Glutamatergic neuron (in vitro differentiated cells): ENCODE measurements at places on chromosomes 4 and X. TPM values are rescaled to one million over a fixed set of nuclear protein-coding genes. Genes with fewer than 3 reads are reported as not detected.

FAM149A gene
- total RNA-seq = 6.8 TPM

TXK gene
- not detected for total RNA-seq

COL4A5 gene
- total RNA-seq = 3.2 TPM

MGAT4D gene
- total RNA-seq = not detected

STK26 gene
- total RNA-seq = 1.7 TPM

DNA sequence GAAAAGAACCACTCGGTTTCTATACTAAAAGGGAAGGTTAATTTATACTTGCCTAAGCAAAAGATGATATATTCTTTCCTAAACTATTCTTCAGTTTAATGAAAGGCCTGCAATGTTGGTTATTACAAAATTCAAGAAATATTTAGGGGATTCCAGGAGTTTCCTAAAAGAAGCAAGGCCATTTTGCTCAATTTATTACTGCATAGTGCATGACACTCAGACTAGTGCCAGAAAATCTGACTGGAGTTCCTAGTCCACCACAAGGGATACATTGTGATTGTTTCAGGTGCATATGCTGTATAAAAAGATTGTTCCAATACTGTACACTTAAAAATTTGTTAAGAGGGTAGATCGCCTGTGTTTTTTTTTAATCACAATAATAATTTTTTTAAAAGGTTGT lies 78.7 kb downstream of the CAPN6 start:
- no peak for DNase-seq

DNA sequence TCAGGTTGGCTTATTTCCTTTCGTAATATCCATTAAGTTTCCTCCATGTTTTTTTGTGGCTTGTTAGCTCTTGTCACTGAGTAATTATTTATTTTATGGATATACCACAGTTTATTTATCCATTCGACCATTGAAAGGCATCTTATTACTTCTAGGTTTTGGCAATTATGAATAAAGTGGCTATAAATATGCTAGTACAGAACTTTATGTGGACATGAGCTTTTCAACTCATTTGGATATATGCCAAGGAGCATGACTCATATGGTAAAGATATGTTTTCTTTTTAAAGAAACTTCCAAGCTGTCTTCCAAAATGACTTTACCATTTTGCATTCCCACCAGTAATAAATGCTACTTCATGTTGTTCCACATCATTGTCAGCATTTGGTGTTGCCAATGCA lies 803.6 kb downstream of the GLUD2 start:
- DNase-seq = no peak

DNA sequence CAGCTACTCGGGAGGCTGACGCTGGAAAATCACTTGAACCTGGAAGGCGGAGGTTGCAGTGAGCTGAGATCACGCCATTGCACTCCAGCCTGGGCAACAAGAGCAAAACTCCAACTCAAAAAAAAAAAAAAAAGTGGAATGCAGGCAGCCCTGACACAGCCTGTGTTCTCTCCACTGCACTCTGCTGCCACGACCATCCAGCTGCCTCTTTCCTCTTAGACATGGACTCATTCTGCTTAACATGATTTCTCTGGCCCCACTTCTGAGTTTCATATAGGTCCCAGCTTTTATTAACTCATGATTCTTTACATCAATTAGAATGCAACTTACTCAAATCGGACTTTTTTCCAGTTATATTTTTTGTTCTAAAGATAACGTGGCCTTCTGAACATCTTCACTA lies 29.6 kb downstream of the SLC10A6 start:
- no peak for DNase-seq

- DNase-seq = no peak
Observed at GRCh38 chrX:115268421-115268820, 21.1 kb upstream of the LUZP4 start.

DNA sequence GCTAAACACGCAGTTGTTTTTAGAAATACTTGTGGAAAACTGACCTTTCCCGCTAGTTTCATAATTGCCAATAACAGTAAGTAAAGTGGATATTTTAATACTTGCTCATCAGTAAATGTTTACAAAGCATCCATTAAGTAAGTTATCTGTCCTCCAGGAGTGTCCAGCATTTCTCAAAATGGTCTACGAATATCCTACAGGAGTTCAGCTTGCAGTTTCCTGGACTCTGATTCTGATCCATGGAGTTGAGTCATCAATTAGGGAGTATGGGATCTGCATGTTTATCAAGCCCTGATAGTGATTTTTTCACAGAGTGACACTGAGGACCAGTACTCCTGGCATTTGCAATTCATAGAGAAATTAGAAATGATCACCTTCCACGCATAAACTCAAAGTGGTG lies 325.2 kb upstream of the AADAT start:
- no peak for DNase-seq

DNA sequence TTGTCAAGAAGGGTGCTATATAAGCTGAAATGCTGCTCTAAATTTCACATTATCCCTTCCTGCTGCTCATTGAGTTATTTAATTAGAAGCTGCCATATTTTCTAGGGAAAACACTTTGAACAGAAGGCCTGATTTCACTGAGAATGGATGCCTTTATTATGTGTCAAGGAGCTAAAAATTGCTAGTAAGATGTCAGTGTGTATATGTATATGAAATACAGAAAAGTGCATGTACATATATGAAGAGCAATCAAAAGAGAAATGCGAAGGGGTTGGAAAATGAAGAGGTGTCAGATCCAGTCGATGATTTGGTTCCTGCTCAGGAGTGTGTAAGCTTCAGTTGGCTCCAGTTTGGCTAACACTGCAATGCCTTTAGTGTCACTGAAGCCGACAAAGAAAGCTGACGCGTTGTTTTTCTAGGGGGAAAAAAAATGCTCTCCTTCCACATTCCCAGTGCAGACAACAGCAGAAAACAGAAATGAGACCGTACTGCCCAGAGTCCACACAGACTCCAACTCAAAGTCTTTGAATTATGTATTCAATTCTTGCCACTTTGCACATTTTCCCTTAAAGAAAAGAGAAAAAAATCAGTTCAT lies 154.2 kb downstream of the NHS start:
- no peak for DNase-seq

DNA sequence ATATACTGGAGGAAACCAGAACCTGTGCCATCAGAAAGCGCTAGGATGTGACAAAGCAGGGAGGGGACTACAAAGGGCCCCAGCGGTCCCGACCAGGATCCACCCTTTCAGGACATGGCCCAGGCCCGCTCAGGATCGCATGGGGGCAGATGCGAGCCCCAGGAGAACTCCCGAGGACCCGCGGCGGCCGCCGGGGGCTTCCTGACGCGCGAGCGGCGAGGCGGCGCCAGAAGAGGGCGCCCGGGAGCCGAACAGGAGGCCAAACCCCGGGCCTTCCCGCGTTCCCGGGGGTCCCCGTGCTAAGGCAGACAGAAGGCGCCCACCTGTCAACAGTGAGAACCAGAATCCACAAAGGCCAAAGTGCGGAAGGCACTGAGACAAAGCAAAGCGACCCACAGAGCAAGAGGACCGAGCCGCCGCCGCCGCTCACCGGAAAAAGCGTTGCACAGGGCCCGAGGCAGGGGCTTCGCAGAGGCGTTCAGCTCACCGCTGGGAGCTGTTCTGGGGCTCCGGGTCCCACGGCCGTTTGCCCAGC lies 7.3 kb upstream of the OPN1LW start:
- DNase-seq = peak; percentile 85

GRCh38 chr4:107845681-107846080 lies 20.9 kb downstream of the SGMS2 start:
- no peak for DNase-seq

GRCh38 chrX:39487166-39487968 lies 610.4 kb downstream of the BCOR start:
- no peak for DNase-seq

GRCh38 chr4:185110375-185110823 lies 32.7 kb upstream of the SLC25A4 start:
- no peak for DNase-seq

- no peak for DNase-seq
Observed at GRCh38 chr4:7810783-7811535, 128.7 kb downstream of the AFAP1 start.

GRCh38 chr4:168076989-168077725 lies 15.2 kb upstream of the ANXA10 start:
- peak; percentile 77 for DNase-seq
